NCI-H1436 treated with DMSO at 0.1 percent for 48 hours (cell line): ENCODE measurements at places on chromosomes 13 and 19.

- DNase-seq = no peak
Measured at GRCh38 chr19:12801466-12802266, at the start of the genes PRDX2 and THSD8. Gene PRDX2 (minus strand): TSS chr19:12801800. CDS start chr19:12801261, 539 bp downstream. Gene THSD8 (plus strand): TSS chr19:12802069. CDS start chr19:12802072, 3 bp downstream.

GRCh38 chr13:106036870-106037269, 498.6 kb downstream of the EFNB2 start:
- DNase-seq = no peak

- DNase-seq = no peak
Measured at GRCh38 chr13:73505376-73505890, 446.6 kb downstream of the KLF5 start.

DNA sequence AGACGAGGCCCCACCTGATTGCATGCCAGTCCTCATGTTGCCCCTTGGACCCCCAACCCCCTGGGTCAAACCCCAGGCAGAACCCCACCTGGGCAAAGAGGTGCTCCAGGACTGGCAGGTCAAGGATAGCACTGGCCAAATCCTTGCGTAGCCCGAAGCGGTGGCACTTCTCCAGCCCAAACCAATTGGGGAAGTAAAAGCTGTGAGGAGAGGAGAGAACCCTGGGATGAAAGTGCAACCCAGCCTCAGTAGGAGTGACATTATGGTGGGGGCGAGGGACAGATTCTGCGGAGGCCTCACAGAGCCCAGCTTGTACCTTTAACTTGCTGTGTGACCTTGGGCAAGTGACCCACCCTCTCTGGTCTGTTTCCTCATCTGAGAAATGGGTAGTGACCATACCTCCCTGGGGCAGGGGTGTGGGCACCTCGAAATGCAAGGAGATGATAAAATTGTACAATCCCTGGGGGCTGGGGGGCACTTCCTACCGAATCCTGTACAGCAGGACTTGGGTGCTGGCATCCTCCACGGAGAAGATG, 4.4 kb downstream of the JAK3 start:
- DNase-seq = no peak

GRCh38 chr13:27536361-27537101, 83.8 kb downstream of the LNX2 start:
- no peak for DNase-seq

DNA sequence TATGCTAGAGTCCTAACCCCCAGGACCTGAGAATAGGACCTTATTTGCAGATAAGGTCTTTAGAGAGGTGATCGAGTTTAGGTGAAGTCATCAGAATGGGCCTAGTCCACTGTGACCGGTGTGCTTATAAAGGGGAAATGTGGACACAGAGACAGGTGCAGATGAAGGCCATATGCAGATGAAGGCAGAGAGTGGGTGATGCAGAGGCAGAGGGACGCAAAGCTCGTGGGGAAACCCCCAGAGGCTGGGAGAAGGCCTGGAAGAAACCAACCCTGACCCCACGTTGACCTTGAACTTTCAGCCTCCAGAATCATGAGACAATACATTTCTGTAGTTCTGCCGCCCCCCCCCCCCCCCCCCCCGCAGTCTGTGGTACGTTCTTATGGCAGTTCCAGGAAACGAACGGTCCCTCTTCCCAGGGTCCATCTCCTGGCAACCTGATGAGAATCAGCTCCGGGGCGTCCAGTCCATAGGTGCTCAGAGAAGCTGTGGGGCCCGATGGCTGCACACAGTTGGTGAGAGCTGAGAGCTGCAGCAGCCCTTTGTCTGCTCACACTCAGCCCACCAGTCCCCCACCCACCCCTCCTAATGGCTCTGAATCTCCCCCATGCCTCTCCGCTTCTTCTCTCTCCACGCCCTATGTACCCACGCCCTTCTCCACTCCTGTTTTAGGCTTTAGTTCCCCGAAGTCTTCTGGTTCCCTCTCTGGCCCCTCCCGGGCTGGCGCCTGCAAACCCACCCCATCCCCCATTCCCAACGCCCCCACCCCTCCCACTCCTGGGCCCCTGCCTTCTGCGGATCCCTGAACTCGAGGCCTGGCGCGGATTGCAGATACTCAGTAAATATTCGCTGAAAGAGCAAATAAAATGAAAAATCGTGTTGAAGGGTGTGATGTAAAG, 218.3 kb upstream of the MAB21L1 start:
- DNase-seq = no peak

GRCh38 chr19:7578127-7578526, 17.5 kb upstream of the CAMSAP3 start:
- no peak for DNase-seq

DNA sequence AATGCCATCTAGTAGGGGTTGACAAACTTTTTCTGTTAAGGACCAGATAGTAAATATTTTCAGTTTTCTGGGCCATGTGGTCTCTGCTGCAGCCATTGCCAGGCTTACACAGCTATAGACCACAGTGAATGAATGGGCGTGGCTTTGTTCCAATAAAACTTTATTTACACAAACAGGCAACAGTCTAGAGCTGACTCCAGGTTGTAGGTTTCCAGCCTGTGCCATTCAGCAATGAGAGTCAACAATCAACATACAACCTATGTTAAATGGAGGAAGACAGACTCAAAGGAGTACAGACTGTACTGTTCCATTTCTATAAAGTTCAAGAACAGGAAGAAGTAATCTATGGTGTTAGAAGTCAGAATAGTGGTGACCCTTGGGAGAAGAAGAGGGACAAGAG, 15.2 kb upstream of the IZUMO2 start:
- DNase-seq = no peak

GRCh38 chr19:18205200-18205892, 1.5 kb upstream of the RAB3A start:
- DNase-seq = no peak

- DNase-seq = no peak
Measured at GRCh38 chr13:48185018-48185417, 48.0 kb upstream of the ITM2B start.

DNA sequence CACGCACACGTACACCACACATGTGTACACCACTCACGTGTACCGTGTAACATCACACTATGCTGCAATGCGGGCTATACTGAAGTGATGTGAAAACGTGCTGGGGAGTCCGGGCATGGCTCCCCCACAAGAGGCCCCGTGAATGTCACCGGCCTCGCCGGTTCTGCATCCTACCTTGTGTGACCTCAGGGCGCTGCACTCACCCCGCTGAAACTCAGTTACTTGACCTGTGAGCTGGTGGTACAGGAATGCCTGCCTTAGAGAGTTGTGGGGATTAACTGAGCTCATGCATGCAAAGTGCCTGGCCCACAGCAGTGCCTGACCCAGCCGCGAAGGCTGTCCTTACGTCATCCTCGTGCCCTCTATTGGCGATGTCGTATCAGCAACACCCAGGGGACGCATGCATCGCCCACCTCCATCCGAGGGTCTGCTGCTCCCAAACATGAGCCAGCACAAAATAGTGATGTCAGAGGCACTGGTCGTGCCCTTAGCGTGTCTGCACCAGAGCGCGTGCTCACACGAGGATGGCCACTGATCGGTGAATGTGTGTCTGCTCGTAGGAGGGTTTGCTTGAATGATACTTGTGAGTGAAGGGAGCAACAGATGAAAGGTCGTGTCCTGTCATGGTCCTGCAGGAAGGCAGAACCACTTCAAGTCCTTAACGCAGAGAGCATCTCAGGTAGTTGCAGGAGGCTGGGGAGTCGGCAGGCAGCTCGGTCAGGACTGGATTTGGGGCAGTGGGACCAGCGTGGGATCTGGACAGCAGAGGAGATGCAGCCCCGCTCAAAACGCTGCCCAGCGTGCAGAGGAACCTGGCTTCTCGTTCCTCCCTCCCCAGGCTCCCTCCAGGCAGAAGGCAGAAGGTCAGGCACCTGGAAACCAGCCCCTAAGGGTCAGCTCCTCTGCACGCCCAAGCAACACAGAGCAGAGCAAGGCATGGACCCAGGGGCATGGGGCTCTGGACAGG, 126.2 kb upstream of the SPACA7 start:
- no peak for DNase-seq

GRCh38 chr19:28297586-28298157, 915.3 kb downstream of the UQCRFS1 start:
- no peak for DNase-seq

GRCh38 chr13:80195649-80196048, 145.3 kb downstream of the SPRY2 start:
- no peak for DNase-seq

GRCh38 chr19:8054169-8054568, 1.6 kb downstream of the CCL25 start:
- no peak for DNase-seq

DNA sequence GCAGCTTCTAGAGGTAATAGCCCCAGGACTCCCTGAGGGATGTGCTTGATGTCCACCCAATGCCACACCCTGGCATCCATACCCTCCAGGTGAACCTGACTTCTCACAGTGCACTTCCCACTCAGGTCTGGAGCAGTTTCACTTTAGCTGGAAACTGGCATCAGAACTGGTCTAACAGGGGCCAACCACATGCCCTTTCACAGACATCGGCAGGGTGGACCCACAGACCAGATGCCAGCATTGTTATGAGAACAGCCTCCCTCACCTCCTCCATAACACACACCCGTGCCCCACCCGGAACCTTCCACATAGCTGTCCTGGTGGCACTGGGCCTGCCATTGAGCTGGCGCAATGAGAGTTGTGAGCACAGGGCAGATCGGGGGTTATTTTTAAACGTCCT, 77.4 kb upstream of the GPR12 start:
- no peak for DNase-seq

GRCh38 chr13:113658836-113659235, 838 bp upstream of the ATP4B start:
- no peak for DNase-seq

DNA sequence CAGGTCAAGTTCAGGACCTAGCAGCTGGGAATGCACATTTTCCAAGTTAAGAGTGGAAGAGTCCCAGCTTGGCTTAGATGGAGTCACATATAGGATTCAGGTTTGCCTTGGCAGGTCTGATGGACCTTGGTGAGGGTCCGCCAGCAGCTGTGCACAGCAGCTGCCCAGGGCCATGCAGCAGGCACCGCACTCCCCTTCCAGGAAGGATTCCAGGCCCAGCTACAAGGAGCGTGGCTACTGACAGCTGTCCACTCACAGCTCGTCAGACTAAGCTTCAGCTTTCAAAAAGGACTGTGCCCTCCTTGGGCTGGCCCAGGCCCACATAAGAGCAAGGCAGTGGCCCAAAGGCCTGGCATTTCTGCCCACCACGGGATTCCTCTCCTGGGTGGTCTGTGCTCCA, 68.4 kb downstream of the ALOX5AP start:
- no peak for DNase-seq

GRCh38 chr19:48111280-48111679, 663 bp upstream of the PLA2G4C start:
- no peak for DNase-seq

- DNase-seq = no peak
Measured at GRCh38 chr13:65787082-65787481, 1443.1 kb downstream of the PCDH9 start.

DNA sequence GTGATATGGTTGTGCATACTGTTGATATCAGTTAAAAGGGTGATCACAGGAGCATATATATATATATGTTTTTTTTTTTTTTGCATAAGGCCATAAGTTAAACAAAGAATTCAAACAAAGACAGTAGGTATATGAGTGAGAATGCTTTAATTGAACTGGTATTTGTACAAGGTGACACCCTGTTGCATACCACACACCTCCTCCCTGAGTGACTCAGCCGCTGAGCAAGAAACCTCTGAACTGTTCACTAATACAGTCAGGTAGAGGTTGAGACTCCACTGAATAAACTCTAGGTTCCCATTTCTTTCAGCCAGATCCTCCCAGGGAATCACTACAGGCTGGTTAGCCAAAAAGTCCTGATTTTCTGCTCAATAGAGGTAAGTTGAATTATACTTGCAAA, at the start of gene SCEL:
SCEL (plus strand) TSS at position 259 of the 400 bp plus-strand sequence. CDS start 20,170 bp downstream, outside the sequence.
- no peak for DNase-seq

GRCh38 chr13:42380420-42381164, 108.6 kb downstream of the AKAP11 start:
- DNase-seq = no peak

- DNase-seq = no peak
Measured at GRCh38 chr19:48990400-48990799, 2.7 kb downstream of the GYS1 start.

GRCh38 chr13:97012251-97013048, 18.2 kb upstream of the OXGR1 start:
- DNase-seq = no peak

GRCh38 chr19:41694196-41694595, 6.1 kb upstream of the CEACAM7 start:
- DNase-seq = no peak

- no peak for DNase-seq
Measured at GRCh38 chr19:10712754-10713153, 5.1 kb upstream of the DNM2 start.

DNA sequence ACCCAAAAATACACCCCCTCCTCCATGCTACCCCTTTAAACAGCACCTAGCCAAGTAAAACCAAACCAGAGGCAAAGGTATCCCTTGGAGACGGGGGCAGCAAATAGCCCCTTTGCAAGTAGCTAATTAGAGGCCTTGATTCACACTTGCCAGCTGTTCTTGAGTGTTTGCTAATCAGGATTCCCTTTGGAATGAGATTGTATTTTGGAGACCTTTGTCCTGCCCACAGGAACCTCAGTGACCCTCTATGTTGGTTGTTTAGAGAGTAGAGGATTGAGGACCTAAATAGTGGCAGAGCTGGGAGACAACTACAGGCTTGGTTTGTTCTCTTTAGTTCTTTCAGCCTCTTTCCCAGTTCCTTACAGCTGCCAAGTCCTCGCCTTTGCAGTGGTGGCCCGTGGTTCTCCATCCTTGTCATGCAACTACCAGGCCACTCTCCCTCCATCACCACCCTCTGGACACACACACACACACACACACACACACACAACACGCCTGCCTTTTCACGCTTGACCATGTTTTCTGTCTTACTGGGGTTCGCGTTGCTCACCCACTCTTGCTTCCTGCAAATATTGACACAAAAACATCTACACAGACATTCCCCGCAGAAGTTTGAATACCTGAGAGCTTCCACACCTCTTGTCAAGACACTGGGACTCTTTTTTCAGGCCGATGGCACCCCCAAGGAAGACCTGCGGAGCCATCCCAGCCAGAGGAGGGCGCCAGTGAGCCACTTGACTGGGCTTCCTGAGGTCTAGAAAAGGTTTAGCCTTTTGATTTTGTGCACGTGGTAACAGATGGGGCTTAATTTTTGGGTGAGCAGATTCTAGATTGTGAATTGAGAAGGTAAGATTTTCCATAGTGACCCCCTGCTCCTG, 80.0 kb upstream of the GPR183 start:
- no peak for DNase-seq

- no peak for DNase-seq
Measured at GRCh38 chr13:25042151-25042865, 53.6 kb upstream of the PABPC3 start.

- DNase-seq = no peak
Measured at GRCh38 chr13:23570099-23570920, at the start of gene TNFRSF19. Gene TNFRSF19 (plus strand): TSS chr13:23570412. CDS start chr13:23590184, 19,772 bp downstream.
